Germinal center (tissue), 1 donor: ENCODE measurements at places on chromosomes 1 and 21.

- no peak for DNase-seq
Measured at GRCh38 chr1:212727386-212728181, 27.9 kb upstream of the BATF3 start.

GRCh38 chr21:34994766-34995631 is 54.1 kb downstream of the RUNX1 start:
- no peak for DNase-seq

- no peak for DNase-seq
Measured at GRCh38 chr1:80675454-80675853, 1125.3 kb upstream of the ADGRL2 start.

GRCh38 chr1:175003521-175003920 is 3.8 kb downstream of the CACYBP start:
- no peak for DNase-seq

- no peak for DNase-seq
Measured at GRCh38 chr1:37475380-37476086, 1.2 kb downstream of the ZC3H12A start.

DNA sequence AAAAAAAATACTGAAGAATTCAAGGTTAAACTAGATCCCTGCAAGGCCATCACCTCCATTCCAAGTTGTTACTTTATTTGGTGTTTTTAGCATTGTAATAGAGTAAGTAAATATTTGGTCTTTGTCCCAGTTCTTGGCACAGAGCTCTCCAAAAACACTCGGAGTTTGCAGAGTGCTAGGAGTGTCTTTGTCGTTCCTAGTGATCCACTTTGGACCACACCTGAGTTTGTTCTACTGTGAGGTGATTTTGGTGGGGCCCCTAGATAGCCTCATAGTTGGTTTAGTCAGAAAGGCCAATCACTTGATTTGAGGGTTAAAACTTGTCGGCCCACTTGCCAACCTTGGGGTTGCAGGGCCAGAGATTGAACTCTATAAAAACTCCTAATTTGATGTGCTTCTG is 25.6 kb downstream of the SYNC start:
- DNase-seq, result no peak

- DNase-seq, result no peak
Measured at GRCh38 chr1:221782477-221782876, 40.6 kb upstream of the DUSP10 start.

DNA sequence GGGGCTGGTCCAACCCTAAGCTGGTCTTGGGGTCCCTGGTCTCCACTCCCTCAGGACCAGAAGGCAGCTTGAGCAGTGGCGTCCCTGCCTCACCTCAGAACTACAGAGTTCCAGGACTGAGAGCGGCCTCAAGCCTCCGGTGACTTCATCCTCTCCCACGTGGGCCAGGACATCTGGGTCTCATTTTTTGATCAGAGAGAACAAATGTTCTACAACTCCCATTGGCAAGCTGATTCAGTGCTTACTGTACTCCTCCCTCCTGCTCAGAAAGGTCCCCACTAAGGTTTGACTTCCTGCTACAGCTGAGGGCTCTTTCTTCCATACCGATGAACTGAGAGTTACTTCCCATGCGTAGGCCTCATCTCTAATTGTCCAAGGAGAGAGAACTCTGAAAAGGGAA is 78.5 kb downstream of the PLXNA2 start:
- DNase-seq, result no peak

- DNase-seq, result no peak
Measured at GRCh38 chr1:203627851-203628200, 1.2 kb downstream of the ATP2B4 start.

DNA sequence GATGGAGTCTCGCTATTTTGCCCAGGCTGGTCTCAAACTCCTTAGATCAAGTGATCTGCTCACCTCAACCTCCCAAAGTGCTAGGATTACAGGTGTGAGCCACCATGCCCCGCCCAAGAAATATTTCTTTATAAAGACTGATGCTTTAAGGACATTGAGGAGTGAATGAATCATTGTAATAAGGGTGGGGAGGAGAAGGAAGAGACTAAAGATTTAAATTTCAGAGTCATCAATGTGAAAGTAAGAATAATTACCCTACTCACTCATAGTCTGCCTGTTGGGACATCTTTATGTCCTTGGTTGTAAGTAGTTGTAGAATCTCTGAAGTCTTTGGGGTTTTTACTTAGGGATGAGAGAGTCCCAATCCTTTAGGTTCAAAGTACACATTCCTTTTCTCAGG is 7.3 kb downstream of the KDM1A start:
- DNase-seq, result no peak

DNA sequence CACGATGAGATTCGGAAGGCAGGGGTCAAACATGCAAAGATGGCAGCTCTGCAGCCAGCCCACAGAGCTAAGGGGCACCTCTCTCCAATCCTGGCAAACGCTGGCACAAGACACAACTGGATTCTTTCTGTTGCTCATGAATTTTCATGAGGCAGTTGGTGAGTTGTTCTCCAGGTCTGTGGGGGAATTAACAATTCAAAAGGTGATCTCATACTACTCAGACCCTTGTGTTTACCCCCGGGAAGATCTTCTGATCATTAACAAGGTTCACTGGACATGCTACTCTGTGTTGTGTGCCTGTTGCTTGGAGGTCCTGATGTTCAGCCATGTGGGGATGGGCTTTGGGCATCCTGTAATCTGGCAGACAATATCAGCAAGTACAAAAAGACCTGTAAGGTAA is 128.9 kb downstream of the HHAT start:
- no peak for DNase-seq

DNA sequence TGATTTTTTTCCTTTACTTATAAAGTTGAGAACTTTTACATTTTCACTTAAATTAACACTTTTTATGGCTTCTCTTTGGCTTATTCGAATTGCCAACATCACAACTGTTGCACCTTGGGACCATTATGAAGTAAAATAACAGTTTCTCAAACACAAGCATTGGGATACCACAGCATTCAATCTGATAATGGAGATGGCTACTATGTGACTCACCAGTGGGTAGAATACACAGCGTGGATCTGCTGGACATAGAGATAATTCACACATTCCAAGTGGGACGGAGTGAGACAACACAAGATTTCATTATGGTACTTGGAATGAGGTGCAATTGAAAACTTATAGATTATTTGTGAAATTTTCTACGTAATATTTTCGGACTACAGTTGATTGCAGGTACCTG is 68.0 kb downstream of the ADAMTS1 start:
- no peak for DNase-seq

DNA sequence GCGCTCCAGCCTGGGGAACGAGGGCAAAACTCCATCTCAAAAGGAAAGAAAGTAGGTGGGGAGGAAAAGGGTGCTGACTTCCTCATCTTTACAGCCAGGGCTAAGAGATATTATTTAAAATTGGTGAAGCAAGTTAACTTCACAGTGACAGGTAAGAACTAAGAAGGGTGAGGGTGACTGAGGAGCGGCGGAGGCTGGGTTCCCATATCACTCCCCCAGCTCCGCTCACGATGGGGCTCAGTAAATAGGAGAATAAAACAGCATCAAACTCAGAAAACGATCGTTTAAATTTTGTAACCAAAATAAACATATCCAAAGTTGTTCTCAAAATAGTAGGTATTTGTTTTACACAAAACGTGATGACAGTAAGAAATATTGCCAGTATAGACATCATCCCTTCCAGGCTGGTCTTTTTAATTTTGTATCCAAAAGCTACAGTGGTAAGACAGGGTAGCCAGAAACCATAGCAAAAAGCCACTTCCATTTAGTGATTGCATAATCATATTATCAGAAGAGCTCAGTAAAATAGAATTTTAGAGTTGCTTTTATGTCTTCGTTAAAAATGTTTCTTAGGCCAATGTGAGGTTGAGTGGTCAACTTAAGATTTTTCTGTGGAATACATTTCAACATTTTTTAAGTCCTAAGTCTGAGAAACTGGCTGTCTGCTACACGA is 26.2 kb upstream of the ADARB1 start:
- no peak for DNase-seq

DNA sequence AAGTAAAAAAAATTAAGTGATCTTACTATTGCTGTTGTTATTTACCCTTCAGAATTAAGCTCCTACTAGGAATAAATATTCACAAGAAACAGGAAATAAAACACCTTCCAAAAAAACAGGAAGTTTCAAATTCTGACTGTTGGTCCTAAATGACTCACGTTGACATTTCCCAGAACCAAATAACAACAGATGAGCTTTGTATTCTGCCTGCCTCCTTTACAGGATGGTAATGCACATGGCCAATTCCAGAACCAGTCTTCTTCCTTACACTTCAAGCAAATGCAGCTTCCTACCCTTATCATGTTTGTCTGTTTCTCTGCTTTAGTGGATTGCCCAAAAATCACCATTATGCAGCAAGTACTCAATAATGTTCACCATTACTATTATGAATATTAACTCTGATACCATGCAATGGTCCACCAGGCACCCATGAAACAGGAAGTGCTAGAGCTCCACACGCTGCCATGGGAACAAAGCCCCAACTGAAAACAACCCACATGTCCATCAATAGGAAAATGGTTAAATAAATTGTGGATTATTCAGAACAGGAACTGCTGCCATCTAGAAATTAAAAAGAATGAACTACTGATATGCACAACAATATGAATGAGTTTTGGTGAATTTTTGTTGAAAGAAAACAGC is 8.9 kb downstream of the CASP9 start:
- DNase-seq, result no peak

- no peak for DNase-seq
Measured at GRCh38 chr1:223466151-223466550, 72.9 kb downstream of the CCDC185 start.

DNA sequence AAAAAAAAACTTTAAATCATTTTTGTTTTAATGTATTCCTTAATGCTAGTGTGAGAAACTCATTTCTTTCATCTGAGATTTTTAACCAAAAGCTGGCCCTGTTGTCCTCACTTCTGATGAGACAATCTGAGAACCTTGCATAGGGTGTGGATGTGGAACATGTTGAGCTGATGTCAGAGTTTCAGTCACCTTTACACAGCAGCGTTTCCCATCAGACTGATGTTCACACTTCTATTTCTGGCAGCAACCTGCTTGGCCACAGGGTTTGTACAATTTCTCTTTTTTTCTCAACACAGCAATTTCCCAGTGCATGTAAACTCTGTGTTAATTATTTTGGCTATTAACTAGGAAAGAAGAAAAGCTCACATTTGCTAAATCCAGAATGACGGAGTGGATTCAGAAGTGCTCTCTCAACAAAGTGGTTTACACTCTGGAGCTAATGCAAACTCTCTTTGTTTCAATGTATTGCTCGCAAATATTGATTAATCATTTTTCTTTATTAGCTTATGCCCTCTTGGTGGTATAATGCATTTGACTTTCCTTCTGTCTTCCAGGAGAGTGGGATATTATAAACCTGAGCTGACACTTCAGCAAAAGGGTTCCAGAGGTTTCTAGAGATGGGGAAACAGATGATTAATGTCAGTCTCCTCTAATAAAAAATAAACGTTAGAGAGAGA is 70.5 kb upstream of the HSPA13 start:
- no peak for DNase-seq

DNA sequence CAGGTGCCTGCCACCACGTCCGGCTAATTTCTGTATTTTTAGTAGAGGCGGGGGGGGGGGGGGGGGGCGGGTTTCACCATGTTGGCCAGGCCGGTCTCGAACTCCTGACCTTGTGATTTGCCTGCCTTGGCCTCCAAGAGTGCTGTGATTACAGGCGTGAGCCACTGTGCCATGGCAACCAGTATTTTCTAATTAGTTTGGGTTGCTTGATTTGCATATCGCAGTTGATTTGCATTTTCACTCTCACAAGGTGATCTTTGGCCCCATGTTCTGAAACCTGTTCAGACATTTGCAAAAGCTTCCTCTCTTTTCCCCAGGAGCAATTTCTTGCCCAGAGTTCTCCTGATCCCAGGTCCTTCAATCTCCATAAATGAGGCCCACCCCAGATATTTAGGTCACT is 1.7 kb downstream of the TOR3A start:
- peak; percentile 67 for DNase-seq

GRCh38 chr1:21816602-21817302 is 4.7 kb downstream of the LDLRAD2 start:
- no peak for DNase-seq

- DNase-seq, result peak; percentile 11
Measured at GRCh38 chr1:160834945-160835565, 27.6 kb downstream of the CD244 start.

GRCh38 chr1:213414346-213414745 is 363.3 kb downstream of the RPS6KC1 start:
- no peak for DNase-seq

DNA sequence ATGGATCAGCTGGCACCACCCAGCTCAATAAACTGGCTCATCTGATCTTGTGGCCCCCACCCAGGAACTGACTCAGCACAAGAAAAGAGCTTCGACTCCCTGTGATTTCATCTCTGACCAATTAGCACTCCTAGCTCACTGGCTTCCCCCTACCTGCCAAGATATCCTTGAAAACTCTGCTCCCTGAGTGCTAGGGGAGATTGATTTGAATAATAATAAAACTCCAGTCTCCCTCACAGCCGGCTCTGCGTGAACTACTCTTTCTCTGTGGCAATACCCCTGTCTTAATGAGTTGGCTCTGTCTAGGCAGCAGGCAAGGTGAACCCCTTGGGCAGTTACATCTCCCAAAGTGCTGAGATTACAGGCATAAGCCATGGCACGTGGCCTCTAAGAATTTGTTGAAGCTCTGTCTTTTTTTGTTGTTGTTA is 11.8 kb upstream of the RHBDL2 start:
- DNase-seq, result no peak

- peak; percentile 73 for DNase-seq
Measured at GRCh38 chr1:51518586-51519047, 449 bp downstream of the EPS15 start.

- no peak for DNase-seq
Measured at GRCh38 chr1:32933742-32934322, 30.8 kb downstream of the RNF19B start.

GRCh38 chr21:36260030-36260787 is 59.8 kb upstream of the MORC3 start:
- peak; percentile 62 for DNase-seq

DNA sequence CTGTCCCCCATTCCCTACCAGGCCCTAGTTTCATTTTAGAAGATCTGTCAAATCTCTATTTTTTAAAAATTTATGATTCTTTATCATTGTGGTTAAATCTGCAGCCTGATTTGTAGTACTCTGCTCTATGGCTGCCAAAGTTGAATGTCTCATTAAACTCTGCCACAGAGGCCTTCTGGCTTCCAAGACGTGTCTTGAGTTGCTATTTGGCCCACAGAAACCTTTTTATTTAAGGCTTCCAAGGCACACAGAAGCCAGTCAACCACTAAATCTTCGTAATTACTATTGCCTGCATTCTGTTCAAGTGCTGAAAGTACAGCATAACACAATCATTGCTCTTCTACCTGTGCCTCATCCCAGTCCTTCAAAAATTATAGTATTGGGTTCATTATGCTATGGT is 971.0 kb downstream of the NCAM2 start:
- DNase-seq, result no peak

GRCh38 chr1:172411791-172412338 is 8.6 kb upstream of the C1orf105 start:
- DNase-seq, result no peak
